Stimulated activated CD8-positive, alpha-beta memory T cell treated with anti-CD3 and anti-CD28 coated beads, Interleukin-2, amount 100 ng/mL, for 48 hours (primary cell): ENCODE measurements at places on chromosomes 1 and 21.

DNA sequence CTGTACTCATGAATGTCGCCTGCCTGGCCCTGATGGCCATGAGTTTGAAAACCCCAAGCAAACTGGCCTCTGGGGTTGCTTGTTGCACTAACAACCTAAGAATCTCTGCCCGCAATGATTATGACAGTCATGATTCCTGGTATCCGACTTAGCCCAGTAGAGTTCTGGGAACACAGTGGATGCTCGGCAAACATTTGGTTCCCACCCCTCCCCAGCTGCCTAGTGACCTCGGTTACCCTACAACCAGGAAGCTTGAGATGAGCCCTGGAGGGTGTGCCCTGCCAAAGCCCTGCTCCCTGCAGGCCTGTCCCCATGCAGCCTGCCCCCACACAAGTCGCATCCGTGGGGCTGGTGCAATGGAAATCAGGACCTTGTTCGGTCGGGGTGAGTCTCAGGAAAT, 76.0 kb upstream of the ZBTB40 start:
- DNase-seq = no peak

GRCh38 chr1:179166663-179167417, 62.6 kb downstream of the ABL2 start:
- DNase-seq = no peak

DNA sequence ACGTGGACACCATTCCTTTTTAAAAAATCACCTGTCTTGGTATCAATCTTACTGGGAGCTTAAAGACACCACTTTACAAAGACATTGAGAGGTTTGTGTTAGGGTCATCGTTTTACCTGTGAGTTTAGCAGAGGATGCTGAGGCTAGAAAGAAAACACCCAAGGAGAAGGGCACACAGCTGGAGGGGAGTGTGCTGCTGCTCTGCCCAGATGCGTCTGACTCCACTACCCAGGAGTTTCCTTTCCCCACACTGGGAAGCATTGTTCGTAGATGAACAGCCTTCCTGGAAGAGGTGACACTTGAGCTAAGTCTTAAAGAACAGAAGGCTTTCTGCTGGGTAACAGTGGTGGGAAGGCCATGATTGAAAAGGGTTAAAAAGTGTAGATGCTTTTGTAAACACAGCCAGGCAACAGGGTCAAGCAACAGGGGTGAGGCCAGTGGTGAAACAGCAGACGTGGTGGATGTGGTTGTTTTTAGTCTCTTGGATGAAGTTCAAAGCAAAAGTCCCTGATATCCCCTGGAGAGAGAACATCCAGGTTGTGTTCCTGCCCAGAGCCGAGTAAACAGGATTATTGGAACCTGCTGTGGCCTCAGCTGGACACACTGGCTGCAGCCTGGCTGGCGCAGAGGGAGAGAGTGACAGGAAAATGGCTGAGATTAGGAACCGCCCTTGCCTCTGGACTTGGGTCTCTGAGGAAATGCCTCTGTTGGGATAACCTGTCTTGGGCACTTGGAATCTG, 198.6 kb upstream of the JUN start:
- no peak for DNase-seq

- DNase-seq = no peak
Measured at GRCh38 chr1:238343852-238344251, 453.1 kb upstream of the ZP4 start.

DNA sequence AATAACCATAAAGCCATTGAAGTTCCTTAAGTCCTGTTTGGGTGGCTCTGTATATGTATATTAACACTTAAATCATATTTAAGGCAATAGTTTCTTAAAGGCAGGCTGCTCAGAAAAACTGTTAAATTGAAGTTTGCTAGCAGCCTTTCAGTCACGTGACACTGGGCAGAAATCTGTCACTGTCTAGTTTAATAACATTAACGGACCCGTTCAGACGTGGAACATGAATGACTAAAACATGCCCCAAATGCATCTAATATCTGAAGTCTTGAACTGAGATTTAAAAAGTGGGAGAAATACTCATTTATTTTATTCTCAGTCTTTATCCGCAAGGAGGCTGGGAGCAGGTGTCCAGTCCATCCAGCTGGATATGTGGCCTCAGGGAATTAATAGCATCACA, 3.3 kb upstream of the SPATA1 start:
- DNase-seq = no peak

GRCh38 chr1:110375490-110375889, 15.3 kb downstream of the SLC16A4 start:
- no peak for DNase-seq

DNA sequence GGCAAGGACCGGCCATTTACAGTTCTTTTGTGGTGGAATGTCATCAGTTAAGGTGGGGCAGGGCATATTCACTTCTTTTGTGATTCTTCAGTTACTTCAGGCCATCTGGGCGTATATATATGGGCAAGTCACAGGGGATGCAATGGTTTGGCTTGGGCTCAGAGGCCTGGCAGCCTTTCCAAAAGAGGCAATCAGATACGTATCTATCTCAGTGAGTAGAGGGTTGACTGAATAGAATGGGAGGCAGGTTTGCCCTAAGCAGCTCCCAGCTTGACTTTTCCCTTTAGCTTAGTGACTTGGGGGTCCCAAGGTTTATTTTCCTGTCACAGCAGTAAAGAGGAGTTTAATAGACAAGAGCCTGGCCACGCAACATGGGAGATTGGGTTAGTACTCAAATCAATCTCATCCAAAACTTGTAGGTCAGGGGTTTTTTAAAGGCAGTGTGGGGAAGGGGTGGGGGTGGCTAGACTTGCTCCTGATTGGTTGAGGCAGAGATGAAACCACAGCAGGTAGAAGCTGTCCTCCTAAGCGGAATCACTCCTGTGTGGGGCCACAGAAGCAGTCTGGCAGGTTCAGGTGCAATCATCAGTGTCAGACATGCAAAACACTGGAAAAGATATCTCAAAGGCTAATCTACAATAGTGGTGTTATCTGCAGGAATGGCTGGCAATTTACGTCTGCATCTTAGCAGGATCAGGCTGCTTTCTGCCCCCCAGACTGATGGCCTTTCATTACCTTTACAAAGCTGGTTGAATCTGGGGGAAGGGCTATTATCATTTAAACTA, 112.9 kb downstream of the TLR5 start:
- DNase-seq = no peak

- DNase-seq = no peak
Measured at GRCh38 chr21:41254090-41254700, 62.4 kb upstream of the FAM3B start.

DNA sequence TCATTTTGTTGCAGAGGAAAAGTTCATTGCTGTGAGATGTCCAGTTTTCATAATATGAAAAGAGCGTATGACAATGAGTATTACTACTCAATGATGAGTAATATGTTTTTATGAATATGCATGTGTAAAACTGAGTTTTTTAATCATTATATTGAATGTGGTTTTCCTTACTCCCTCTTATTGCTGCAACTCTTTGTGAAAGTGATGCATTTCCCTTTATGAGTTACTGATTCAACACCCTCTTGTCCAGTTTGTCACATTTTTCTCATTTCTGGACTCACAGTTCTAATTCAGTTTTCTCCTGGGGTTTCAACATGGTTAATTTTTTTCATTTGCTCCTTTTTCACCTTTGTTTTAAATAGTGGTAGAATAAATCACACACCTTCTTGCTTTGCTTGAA, 35.2 kb upstream of the KCNJ15 start:
- no peak for DNase-seq

- DNase-seq = no peak
Measured at GRCh38 chr1:17250601-17251000, 1.7 kb downstream of the PADI3 start.

- no peak for DNase-seq
Measured at GRCh38 chr1:50279622-50280330, 143.5 kb downstream of the DMRTA2 start.

GRCh38 chr1:101004061-101004460, 21.5 kb downstream of the DPH5 start:
- no peak for DNase-seq

GRCh38 chr1:51750218-51750617, 128.3 kb downstream of the NRDC start:
- DNase-seq = no peak

DNA sequence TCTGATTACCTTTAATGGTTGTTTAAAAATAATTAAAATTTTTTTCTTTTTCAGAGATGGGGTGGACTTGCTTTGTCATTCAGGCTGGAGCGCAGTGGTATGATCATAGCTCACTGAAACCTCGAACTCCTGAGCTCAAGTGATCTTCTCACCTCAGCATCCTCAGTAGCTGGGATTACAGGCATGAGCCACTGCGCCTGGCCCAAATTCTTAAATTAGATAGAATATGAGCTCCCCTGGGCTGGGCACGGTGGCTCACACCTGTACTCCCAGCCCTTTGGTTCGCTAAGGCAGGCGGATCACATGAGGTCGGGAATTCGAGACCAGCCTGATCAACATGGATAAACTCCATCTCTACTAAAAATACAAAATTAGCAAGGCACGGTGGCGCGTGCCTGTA, 17.0 kb downstream of the CERS2 start:
- DNase-seq = no peak

GRCh38 chr1:1670866-1671265, 12.1 kb upstream of the CDK11B start:
- DNase-seq = no peak

DNA sequence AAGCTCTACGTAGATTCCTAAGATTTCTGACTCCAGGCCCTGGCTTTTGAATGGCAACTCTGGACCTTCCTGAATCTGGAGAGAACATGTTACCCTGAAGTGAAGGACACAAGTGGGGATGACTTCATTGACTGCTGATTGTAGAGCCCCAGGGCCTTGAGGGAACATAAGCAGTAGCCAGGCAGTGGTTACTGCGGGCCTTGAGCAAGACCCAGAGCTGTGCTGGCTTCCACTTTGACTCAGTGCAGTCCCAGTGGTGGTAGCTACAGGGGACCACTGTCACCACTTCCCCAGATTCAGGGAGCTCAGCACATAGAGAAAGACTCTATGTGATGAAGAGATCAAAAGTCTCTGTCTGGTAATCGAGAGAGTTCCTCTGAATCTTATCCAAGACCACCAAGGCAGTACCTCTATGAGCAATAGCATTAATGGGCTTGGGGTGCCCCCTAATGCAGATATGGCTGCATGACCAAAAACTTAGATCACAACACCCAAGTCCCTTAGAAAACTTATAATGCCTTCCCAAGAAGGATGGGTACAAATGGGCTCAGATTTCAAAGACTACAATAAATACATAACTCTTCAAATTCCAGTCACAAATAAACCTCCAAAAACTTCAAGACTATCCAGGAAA, 1278.3 kb downstream of the AMY1C start:
- no peak for DNase-seq

GRCh38 chr1:107942814-107943213, 22.2 kb downstream of the VAV3 start:
- no peak for DNase-seq

DNA sequence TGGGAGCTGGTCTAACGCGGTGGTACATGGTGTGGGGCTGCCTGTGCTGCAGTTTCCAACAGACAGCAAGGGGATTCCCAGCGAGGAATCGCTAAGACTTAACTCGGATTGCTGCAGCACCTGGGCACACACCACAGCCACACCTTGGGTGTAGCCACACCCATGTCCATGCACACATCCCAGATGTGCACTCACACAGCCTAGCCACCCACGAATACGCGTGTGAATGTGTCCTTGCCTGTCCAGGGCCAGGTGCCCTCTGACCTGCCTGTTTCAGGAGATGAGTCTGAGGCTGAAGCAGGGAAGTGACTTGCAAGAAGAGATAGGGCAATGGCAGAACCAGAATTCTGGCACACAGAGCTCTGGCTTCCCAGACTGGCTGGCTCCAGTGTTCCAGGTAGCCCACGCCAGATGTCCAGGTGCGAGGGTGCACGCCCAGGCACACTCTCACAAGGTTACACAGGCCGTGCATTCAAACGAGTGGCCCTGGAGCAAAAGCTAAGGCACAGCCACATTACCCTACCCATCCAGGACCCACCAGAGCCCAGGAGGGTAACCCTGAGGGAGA, 272.7 kb downstream of the TRABD2B start:
- DNase-seq = no peak

- DNase-seq = no peak
Measured at GRCh38 chr1:239186487-239186886, 199.9 kb upstream of the CHRM3 start.

GRCh38 chr1:147720557-147720956, 39.8 kb downstream of the GJA5 start:
- no peak for DNase-seq

GRCh38 chr1:48728584-48728983, 48.1 kb downstream of the BEND5 start:
- no peak for DNase-seq

DNA sequence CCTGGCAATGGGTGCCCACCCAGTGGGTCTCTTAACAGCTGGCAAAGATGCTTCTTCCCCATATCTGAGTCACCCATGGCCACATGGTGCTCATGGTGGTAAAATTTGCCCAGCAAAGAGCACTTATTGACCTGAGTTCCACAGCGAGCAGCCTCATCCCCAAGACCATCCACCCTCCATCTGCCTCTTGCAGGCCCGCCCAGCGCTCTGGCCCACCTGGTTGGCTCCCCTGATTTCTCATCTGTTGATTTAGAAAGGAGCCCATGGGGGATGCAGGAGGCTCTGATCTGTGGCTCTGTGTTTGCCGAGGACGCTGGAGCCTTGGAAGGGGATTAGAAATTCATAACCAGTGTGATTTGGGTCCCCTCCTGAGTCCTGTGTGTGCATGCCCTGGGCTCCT, 657.5 kb downstream of the PTPRU start:
- DNase-seq = no peak

DNA sequence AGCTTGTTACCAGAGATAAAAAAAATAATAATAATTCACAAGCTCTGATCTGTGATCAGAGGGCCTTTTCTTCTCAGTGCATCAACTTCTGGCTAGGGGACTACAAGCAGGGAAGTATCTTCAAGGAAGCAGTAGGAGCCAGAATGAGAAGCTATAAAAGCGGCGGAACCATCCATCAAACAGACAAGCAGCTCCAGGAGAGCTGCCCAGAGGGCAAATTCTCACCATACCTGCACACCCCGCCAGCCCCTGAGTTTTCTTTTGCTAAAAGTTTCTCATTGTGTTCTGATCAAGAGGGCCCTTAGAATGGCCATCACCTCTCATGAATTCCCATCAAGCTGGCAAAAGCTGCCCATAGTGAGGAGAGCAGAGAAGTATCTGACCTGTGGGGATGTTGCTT, 99.4 kb downstream of the SMYD2 start:
- DNase-seq = no peak

- DNase-seq = no peak
Measured at GRCh38 chr1:22053861-22054770, 1.6 kb downstream of the CDC42 start.
